ENCODE measurements at places on chromosomes 13 and 19.

GRCh38 chr19:34926361-34926684, 380 bp upstream of the ZNF30 start:
- DNase-seq = no peak

DNA sequence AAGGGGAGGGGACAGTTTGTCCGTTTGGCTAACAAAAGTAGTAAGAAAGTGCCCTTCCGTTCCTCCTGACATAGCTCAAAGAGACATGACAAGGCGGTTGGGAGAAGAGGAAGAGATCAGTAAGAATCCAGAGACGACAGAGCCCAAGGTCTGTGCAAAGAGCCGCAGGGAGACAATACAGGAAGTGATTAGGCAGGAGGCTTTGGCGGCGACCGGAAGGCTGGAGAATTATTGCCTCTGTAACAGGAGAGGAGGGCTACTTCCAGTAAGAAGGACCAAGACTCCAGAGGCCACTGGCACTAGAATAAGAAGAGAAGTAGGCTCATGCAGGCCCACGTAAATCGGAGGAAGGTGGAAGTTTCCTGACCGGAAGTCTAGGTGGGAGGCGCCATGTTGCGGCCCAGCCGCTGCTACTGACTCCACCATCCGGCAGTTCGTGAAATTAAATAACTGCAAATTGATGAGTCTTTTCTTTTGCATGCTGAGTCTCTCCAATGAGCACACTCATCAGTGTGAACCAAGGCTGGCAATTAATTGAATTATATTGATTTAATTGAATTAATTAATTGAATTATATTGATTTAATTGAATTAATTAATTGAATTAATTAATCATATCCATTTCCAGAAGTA, 9.9 kb downstream of the RFX2 start:
- DNase-seq = peak; percentile 76

DNA sequence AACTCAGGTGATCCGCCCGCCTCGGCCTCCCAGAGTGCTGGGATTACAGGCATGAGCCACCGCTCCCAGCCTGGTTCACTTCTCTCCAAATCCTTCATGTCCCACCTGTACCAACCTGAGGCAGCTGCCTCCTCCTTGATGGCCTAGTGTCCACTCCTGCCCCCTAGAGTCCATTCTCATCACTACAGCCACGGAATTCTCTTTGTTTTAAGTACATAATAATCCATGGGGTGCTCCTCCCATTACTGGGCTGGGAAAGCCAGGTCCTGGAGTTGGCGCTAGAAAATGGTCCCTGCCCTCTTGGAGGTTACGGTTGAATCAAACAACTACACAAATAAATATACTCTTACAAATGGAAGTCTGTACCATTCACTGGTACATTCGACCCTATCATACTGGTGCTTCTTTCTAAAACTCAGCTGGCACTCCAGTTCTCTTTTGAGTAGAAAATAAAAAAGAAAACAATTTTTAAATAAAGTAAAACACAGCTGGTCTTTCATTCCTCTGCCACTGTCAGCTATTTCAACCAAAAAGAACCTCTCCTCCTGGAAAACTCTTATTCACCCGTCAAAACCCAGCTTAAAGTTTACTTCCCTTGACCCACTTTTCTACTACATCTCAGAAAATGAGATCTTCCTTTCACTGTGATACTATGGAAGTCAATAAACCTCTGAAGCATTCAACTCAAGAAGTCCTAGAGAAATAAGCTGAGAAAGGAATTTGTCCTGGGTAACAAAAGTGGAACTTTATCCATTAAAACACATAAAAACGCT, 22.4 kb upstream of the ARHGEF18 start:
- DNase-seq = peak; percentile 83

GRCh38 chr19:53389978-53390377, 5.0 kb upstream of the ZNF765 start:
- no peak for DNase-seq

DNA sequence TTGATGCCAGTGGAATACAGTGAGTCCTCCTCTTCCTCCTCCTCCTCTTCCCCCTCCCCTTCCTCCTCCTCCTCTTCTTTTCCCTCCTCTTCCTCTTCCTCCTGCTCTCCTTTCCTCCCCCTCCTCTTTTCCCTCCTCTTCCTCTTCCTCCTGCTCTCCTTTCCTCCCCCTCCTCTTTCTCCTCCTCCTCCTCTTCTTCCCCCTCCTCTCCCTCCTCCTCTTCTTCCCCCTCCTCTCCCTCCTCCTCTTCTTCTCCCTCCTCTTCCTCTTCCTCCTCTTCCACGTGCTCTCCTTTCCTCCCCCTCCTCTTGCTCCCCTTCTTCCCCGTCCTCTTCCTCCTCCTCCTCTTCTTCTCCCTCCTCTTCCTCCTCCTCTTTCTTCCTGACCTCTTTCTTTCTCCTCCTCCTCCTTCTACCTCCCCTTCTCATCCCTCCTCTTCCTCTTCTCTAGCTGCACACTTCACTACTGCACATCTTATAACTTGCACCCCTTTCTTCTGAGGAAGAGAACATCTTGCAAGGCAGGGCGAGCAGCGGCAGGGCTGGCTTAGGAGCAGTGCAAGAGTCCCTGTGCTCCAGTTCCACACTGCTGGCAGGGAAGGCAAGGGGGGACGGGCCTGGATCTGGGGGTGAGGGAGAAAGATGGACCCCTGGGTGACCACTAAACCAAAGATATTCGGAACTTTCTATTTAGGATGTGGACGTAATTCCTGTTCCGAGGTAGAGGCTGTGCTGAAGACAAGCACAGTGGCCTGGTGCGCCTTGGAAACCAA, 5.6 kb downstream of the PDX1 start:
- no peak for DNase-seq

- DNase-seq = no peak
Measured at GRCh38 chr19:51010066-51010795, 8.8 kb upstream of the KLK8 start.

DNA sequence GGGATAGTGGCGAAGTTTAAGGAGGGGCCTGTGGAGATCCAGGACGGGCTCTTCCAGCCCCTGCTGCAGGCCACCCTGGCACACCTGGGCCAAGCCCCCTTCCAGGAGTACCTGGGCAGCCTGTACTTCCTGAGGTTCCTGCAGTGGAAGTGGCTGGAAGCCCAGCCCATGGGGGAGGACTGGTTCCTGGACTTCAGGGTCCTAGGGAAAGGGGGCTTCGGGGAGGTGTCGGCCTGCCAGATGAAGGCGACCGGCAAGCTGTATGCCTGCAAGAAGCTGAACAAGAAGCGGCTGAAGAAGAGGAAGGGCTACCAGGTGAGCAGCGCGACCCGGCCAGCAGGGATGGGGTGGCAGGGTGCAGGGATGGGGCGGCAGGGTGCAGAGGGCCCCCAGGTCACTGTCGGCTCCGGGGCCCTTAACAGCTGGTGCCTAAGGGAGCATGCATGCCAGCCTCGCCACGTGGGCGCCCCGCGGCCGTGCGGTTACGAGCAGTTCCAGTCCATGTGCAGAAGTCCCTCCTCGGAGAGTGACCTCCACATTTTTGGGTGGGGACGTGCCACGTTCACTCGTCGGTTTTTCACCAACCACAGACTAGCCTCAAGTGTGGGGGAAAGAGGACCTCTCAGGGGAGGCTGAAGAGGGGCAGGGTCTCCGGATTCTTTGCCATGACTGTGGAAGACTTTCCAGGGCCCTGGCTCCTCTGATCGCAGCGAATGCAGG, 912 bp downstream of the GRK1 start:
- DNase-seq = no peak

DNA sequence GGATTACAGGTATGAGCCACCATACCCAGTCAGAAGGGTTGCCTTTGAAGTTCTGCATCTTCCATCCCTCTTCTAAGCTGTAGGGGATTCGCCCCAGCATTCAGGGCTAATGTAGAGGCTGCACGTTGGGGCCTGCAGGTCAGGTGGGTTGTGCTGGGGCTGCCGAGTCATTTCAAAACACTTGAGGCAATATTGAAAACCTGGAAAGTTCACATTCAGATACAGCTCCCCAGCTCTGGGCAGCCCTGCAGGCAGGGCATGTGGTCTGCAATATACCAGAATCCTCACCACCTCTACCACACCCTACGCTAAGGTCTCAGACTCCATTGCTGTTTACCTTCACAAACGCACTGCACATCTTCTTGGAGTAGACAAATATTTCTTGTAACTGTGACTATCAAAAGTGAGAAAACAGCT, 24.6 kb downstream of the CCNE1 start:
- peak; percentile 87 for DNase-seq
